ENCODE measurements at places on chromosomes 7 and 10.

DNA sequence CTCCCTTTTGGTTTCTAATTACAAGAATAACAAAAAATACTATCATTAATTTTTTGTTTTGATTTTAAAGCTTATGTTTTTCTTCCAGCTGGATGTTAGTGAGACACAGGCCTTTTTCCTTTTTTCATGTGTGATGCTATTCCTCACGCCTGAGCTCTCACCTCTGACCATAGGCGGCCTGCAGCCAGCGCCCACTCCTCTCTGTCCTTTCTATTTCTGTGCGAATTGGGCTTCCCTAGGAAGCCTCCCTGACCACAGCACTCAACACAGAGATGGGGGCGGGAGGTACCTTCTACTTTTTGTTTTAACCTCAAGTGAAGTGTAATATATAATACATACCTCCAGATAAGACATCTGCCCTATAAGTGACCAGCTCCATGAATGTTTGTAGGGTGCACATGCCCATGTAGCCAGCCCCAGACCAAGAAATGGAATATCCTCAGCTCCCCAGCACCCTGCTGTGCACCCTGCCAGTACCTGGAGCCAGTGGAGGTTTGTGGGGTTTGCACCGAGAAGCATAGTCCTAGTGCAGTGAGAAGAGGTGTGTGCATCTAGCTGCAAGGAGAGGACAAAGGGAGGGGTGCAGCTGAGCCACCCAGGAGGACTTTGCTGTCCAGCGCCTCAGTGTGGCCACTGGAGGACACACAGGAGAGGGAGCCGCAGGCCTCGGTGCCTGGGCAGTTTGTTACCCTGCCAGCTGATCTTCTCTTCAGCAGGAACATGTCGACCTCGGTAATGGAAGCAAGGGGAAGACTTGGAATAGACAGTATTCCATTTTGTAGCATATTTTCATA, 38.5 kb downstream of the BNIP3 start:
- no peak for DNase-seq

- DNase-seq, result peak; percentile 9
Measured at GRCh38 chr7:1794888-1795542, 124.9 kb downstream of the ELFN1 start.

DNA sequence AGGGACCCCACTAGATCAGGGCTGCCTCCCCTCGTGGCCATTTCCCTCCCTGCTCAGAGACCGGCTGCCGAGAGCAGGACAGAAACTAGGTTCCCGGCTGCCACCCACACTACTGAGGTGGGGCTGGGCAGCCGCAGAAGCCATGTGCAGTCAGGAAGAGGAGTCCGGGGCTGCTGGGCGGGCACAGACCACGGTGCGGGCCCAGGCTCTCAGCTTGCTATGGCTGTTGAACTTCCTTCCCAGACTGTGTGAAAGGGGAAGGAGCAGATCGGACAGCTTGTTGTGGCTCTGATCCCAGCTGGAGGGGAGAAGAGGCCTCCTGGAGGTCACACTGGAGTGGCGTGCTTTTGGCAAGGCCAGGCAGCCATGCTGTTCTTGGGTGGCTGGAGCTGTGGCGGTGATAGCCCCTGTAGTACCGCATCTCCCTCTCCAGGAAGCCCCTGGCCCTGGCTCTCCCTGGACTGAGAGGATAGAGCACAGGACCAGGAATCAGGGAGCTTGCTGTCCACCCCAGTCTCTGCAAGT, 56.8 kb downstream of the HK1 start:
- no peak for DNase-seq

- no peak for DNase-seq
Measured at GRCh38 chr7:155844019-155844453, 31.8 kb upstream of the SHH start.

DNA sequence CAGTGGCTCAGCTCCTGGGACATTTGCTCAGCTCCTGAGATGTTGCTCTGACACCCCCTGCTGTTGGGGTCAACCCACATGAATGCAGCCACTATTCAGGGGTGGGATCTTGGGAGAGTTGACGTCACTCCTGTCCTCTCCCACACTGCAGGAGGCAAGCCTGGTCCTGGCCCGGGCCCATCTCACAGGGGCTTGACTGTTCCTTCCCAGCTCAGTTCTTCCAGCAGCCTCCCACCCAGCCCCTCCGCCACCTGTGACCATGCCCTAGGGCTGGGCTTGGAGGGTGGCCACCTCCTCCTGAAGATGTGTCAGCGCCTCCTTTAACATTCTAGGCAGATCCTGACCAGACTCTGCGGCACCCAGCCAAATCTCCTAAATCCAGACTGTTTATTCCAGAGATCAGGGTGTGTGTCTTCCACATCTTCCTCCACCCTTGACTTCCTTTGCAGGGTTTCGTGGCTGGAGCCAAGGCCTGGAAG, 19.1 kb upstream of the OPALIN start:
- DNase-seq, result no peak

GRCh38 chr10:122144199-122144598, 126.9 kb upstream of the BTBD16 start:
- no peak for DNase-seq

- no peak for DNase-seq
Measured at GRCh38 chr7:73904219-73905137, 43.5 kb downstream of the TMEM270 start.

DNA sequence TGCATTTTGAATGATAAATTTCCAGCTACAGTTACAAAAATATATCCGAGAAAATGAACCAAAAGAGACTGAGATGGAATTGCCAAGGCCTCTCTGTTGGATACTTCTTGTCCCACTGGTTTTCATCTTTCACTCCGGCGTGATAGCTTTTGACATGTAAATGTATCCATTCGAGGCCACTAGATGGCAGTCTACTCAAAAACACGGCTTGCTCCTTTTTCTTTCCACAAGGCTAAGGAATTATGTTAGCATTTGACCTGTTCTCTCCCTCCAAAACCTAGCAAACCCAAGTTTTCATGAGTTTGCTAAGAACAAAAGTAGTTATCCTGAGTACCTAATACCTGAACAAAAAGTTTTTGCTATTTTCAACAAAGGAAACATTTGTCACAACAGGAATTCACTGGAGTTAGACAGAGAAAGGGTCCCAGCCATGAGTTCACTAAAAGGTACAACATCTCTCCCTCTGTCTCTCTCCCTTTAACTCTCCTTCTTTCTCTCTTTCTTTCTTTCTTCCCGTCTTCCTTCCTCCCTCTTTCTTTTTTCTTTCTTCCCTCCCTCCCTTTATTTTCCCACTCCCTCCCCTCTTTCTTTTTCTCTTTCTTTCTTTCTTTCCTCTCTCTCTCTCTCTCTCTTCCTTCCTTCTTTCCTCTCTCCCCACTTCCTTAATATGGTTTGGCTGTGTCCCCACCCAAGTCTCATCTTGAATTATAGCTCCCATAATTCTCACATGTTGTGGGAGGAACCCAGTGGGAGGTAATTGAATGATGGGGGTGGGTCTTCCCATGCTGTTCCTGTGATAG, 207.9 kb upstream of the MYO3A start:
- peak; percentile 42 for DNase-seq

DNA sequence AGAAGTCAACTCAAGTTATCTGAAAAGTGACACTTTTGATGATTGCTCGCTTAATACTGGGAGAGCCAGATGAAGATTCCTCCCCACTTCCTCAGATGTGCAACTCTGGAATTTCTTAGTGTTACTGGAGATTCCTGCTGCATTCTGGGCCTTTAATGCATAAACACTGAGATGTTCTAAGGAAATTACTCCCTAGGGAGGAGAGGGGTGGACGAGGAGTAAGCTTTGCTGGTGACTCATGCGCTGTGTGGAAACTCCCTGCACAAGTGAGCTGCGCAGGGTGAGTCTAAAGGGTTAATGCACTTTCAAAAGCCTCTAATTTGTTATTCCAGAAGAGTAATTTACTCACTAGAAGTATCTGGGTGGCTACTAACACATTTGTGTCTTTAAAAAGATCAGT, 46.3 kb downstream of the EGFR start:
- no peak for DNase-seq

GRCh38 chr10:35425595-35425994, 89.3 kb downstream of the CCNY start:
- DNase-seq, result no peak

- no peak for DNase-seq
Measured at GRCh38 chr7:17882685-17883084, 57.6 kb downstream of the SNX13 start.

DNA sequence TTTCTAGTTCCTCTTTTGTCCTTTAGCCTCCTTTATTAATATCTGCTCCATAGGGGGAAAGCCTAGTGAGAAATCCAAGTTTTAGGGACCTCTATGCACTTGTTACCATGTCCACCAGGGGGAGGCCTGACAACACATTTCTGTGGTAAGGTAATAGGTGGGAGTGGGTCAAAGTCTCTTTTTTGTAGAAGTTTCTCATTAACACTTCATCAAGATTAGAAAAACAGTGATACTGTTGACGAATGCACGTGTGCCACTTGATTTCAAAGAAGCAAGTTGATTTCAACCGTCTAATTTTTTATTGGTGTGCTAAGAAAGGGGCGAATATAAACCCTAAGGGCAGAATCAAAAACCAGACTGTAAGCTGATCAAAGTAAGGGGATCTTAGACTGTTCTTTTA, 30.6 kb downstream of the CISD1 start:
- DNase-seq, result peak; percentile 40

DNA sequence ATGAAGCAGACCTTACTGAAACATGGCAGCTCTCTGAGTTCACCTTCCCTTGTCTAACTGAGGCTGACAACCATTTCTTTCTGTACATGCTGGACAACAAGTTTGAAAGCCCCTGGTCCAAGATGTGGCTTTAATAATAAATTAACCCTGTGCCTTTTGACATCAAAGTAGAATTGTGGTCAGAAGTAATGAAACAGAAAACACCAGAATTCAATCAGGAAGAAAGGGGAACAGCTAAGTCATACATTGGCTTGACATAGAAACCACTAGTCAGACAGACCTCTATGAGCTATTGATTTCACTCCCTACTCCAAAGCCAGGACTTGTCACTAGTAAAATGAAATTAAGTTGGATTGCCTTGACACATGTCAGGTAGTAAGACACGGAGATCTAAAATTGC, 175.2 kb upstream of the ASAH2 start:
- no peak for DNase-seq

- DNase-seq, result no peak
Measured at GRCh38 chr10:17758200-17758599, 6.2 kb downstream of the TMEM236 start.

GRCh38 chr10:91360461-91360860, 49.7 kb upstream of the HECTD2 start:
- no peak for DNase-seq

- DNase-seq, result no peak
Measured at GRCh38 chr7:23721456-23721855, 11.4 kb downstream of the STK31 start.

- DNase-seq, result no peak
Measured at GRCh38 chr10:80473692-80474596, 19.8 kb downstream of the TSPAN14 start.

- DNase-seq, result no peak
Measured at GRCh38 chr10:4532976-4533375, 293.0 kb upstream of the AKR1E2 start.

GRCh38 chr7:117176206-117176605, 146.7 kb downstream of the WNT2 start:
- DNase-seq, result no peak

DNA sequence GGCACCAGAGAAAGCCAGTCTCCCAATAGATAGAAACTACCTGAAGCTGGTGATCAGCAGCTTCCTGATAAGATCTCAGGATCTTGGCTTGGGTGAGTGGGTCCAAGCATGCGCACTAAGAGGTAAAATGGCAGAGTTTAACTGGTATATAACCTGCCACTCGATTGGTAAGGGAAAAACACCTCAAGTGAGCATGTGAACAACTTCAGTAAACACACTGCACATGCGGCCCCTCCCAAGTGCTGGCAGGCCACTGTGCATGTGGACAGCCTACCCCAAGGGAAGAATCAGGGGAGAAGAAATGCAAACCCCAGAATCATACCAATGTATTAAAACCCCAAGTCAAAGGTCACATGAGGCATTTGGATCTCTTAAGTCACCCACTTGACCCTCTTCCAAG, 17.7 kb upstream of the PON1 start:
- no peak for DNase-seq

DNA sequence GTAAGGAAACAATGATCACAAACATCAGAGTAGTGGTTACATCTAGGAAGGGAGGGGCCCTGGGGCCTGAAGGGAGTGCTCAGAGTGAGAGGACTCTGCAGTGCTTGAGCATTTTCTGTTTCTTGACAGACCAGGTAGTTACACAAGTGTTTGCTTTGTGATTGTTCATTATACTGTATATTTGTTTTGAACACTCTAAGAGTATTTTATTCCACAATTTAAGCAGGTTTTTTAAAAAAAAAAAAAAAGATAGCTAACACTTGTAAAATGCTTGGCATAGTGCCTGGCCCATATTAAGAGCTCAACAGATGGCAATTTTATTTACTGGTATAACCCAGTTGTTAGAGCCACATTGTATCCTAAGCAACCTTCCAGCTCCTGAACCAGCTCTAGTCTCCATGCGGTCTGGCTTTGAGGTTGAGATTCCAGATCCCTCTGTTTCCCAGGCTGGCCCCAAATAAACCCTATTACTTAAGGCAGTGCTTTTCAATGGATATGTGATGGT, 20.1 kb upstream of the ATXN7L1 start:
- no peak for DNase-seq

GRCh38 chr10:79417731-79418130, 27.7 kb downstream of the ZCCHC24 start:
- no peak for DNase-seq

DNA sequence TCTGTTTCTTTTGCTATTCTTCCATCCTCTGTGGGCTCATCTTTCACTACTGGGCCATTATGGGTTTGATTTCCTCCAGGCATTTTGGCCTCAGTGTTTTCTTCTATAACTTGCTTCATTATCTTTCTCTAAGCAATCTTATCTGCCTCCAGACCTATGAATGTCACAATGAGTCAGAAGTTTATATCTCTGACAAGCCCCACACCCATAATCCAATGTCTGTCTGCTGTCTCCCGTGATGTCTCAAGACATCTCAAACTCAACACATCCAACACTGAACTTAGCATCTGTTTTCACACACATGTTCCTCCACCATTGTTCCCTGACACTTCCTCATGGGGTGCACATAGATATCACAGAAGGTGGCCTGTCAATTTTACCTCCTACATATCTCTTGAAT, 46.7 kb upstream of the RHOBTB1 start:
- no peak for DNase-seq

DNA sequence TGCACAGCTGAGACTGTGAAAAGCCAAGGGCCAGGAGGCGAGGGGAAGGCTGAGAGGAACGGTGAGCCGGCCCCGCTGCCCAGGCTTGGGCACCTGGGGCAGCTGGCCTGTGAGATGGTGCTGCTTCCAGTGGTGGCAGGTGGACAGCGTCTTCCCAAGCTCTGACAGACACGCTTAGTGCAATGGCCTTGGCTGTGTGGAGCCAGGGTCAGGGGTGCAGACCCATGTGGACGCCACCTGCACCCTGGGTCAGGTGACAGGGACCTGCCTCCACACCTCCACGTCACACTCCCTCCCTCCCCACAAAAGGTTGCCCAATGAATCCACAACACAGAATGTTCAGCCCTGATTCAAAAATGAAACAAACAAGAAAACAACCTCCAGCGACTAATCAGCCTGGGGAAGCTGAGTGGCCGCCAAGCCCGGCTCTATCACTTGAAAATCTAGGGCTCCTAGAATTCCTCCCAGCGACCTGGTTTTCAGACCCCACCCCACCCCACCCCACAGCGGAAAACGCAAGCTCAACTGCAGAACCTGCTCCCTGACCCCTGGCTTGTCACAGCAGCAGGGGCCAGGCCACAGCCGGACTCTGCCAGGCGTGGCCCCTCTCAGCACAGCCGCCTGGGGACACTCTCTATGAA, 54.3 kb downstream of the PRKAG2 start:
- no peak for DNase-seq

GRCh38 chr7:2732959-2733584, 45.1 kb downstream of the AMZ1 start:
- no peak for DNase-seq
